ENCODE measurements at places on chromosomes 2 and 18.

GRCh38 chr2:222872551-222872950 lies 11.7 kb downstream of the ACSL3 start:
- DNase-seq = no peak

- no peak for DNase-seq
Observed at GRCh38 chr18:39113790-39114189, 1548.2 kb upstream of the CELF4 start.

- no peak for DNase-seq
Observed at GRCh38 chr2:72211350-72211749, 63.7 kb upstream of the CYP26B1 start.

DNA sequence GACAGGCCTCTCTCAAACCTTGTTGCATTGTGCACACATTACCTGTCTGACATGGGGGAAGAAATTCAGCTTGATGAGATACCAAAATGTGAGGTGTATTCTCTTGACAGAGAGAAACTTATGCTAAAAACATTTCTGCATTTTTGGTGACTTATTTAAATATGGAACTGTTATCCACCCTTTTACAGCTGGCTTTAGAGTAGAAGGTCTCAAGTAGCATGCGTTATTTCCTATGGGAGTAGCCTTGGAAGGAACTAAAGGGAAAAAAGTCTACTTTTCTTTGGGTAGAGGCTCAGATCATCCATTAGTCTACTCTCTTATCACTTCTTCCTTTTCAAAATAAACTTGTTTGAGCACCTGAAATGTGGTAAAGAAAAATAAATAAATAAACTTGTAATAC lies 56.5 kb upstream of the TWSG1 start:
- DNase-seq = no peak

GRCh38 chr2:236782938-236783337 lies 213.3 kb downstream of the ACKR3 start:
- no peak for DNase-seq
